ENCODE measurements at places on chromosomes 11 and 22.
A peak's percentile ranks its signal among the peaks of the same experiment; 100 is the strongest.

GRCh38 chr11:63015521-63016215, at the start of gene SLC22A8:
TSS of gene SLC22A8 (minus strand) at chr11:63015841. CDS start at chr11:63014958, 883 bp downstream.
- no peak for DNase-seq

DNA sequence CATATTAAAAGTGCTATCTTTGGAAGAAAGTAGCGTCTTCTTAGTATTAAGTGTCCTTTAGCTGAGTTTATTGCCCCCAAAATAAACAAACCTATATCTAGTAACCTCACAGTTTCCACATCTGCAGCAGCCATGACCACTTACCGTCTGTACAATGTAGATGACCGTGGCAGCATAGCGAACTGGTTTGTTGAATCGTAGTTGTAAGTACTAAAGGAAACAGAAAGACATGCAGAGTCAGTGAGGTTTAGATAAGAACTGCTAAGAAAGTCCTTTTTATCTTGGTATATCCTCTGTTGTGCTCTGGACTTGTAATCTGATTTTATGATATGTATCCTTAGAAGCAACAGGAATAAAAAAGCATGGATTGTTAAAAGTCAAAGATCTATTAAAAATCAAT, 9.4 kb downstream of the SLC5A12 start:
- DNase-seq: no peak

DNA sequence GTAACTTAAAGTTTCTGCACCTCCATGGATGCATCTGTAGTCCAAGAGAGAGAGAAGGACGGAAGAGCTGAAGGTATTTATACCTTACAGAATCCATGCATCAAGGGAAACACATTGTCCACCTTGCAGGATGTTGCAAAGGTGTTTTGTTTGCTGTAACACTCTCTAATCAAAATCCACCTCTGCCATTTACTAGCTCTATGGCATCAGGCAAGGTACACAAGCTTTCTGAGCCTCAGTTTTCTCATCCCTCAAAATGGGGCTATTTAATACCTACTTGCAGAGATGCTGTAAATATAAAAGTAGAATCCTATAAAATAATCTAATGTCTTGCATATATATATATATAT, 21.6 kb upstream of the SPON1 start:
- DNase-seq: no peak

DNA sequence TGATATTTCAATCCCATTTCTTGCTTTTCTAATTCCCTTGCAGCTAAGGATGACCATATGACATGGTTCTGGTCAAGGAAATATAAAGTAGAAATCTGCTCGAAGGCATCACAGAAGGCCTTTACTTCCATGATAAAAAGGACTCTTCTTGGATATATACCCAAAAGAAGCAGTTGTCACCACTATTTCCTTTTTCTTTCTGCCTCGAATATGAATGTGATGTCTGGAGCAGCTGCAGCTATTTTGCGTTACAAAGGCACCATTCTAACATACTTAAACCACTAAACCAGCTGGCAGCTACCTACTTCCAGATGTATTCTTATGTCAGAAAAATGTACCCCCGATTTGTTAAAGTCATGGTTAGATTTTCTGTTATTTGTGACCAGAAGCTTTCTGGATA, 18.9 kb downstream of the EXPH5 start:
- DNase-seq: no peak

GRCh38 chr11:78659326-78660270, 84.9 kb upstream of the NARS2 start:
- no peak for DNase-seq

DNA sequence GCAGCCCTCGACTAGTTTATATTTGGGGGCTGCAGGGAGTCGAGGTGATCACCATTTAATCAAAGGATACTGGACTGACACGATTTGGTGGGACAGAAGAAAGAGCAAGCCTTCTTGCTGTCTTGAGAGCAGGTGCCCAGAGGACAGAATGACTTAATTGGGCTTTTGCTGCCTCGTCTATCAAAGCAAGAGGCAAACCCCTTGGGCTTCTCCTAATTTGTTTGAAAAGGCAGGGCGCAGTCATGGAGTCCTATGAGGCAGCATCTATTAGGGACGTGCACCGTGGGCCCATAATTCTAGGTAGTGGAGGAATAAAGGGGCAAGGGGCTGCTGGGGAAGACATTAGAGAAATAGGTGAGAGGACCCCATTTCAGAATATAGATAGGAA, 1411.3 kb downstream of the TBC1D22A start:
- no peak for DNase-seq

- DNase-seq: peak; percentile 35
Observed at GRCh38 chr11:5291207-5291838, 10.4 kb downstream of the OR51B4 start.

- no peak for DNase-seq
Observed at GRCh38 chr11:115845872-115846271, 341.7 kb upstream of the CADM1 start.

GRCh38 chr11:133175103-133175502, 357.2 kb downstream of the OPCML start:
- no peak for DNase-seq

GRCh38 chr22:35383679-35384071, 2.8 kb downstream of the HMOX1 start:
- DNase-seq: no peak

DNA sequence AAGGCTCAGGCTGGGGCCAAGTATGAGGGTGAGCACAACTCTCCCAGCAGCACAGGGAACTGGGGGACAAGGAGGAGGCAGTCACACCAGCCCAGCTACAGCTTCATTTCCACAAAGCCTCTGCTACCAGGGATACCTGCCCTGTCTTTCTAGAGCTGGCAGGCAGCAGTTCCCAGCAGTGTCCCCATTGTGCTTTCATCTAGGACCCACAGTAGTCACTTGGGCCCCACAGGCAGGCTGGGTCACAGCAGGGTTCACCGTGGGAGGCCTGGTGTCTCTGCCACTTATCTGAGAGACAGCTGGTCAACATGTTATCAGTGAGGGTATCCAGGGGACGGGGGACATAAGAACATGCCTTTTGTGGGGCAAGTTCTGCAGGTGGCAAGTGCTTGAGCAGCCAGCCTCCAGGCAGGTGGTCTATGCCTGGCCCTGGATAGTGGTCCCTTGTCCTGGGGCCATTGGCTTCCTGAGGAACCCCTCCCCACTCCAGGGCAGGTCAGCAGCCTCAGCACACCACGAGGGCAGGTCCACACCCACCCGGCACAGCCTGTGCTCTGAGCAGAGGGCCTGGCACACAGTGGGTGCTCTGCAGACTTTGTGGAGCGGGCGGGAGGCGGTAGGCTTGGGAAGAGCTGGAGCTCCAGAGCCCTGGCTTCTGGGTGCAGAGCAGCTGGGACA, 29.9 kb downstream of the GNAZ start:
- DNase-seq: no peak

DNA sequence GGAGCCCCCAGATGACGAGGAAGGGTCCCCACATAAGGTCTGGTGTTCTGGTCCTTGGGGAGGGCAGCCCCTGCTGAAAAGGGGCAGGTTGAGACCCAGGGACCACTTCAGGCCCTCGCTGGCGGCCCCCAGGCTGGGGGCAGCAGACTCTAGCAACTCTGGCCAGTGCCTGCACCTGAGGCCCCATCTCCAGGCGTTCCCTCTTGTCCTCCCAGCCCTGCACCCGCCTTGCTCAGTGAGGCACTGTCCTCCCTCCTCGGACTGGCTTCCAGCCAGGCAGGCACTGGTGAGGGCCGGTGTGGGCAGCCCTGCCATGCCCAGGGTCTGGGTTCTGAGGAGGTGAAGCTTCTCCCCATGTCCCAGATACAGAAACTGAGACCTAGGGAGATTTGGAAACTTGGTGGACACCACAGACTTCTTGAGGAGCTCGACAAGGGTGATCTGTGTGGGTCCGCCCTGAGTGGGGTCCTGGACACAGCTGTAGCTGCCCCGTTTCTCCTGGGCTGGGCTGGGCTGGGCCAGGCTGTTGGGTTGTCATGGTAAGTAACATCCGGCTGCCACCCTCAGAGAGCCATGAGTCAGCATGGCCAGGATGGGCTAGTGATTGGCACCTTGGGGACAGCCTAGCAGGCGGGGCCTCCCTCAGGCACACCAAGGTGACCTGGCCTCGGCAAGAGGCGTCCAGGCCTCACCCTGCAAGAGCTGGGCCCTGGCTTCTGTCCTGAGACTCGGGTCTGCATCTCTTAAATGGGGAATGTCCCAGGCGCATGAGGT, 11.1 kb upstream of the PHLDA2 start:
- DNase-seq: peak; percentile 53

GRCh38 chr11:99260696-99261095, 239.9 kb downstream of the CNTN5 start:
- DNase-seq: no peak

DNA sequence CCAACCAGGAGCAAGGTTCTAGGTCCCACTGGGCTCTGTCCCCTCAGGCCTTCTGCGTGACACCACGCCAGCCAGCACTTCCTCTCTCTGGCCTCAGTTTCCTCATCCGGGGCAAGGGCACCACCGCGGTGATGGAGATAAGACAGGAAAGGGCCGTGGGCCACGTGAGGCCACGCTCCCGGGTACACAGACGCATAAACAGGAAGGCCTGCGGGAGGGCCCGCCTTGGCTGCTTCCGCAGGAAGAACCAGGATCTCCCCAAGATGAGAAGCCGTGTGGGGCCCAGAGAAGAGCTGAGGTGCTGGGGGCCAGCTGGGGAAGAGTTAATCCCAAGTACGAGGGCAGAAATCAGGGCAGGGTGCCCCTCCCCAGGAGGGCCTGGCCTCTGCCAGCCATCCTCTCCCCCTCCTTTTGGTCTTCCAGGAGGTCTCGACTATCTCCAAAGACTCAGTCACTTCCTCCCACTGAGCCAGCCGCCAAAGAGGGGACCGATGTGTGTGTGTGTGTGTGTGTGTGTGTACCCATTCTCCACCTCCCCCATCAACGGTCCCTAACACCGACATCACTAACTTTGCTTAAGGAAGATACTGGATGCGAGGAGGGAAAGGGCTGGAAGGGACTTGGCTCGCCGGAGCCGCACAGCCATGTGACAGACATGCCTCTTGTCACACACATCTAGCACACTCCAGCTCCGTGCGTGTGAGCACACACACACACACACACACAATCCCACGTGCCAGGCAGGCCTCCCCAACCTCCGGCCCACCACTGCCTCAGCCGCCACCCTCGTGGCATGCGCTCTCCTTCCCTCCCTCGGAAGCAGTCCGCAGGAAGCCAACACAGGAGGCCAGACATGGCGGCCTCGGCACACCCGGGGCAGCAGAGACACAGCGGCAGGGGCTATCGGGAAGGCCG, 1.4 kb downstream of the MFNG start:
- no peak for DNase-seq

DNA sequence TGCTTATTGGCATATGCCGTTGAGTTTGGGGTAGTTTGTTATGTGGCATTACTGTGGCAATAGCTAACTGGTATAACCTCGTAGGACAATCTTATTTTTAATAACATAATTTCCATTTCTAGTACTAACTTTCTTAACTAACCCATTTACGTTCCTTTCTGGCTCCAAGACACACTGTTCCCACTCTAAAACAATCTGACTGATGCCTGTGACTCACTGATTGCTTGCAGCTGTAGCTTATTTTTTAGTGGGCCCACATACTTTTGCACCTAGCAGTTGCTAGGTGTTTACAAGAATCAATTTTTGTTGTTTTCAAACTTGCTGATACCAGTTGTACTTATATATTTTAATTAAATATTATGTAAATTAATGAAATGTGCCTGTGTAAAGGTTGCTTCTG, 52.2 kb downstream of the FAT3 start:
- no peak for DNase-seq
